ENCODE measurements at places on chromosomes 7 and 10. TPM values are rescaled to one million over a fixed set of nuclear protein-coding genes. Genes with fewer than 3 reads are reported as not detected.
A peak's percentile ranks its signal among the peaks of the same experiment; 100 is the strongest.

GRCh38 chr10:56142092-56142728 lies 218.8 kb downstream of the ZWINT start:
- H3K27me3 ChIP-seq, result no peaks in the 10 kb centered on the region
- H3K36me3 ChIP-seq, result no peaks in the 10 kb centered on the region
- no peaks in the 10 kb centered on the region for H3K4me1 ChIP-seq
- DNase-seq, result no peak

DNA sequence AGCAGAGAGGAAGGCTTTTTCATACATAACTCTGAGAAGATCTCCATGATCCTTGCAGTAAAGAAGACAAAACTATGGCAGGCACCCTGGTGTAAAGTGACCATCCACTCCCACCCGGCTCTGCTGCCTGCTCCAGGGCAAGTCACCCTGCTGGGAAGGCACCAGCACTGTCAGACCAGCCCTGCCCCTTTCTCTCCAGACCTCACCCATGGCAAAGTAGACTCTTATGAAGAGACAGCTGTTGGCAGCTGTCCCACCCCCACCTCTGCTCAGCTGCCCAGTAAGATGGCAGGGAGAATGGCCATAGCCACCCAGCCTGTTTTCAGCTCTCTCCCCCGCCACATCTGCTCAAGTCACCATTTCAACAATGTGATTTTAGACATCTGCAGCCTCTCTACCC lies 8.6 kb upstream of the ZMIZ2 start:
- no peaks in the 10 kb centered on the region for H3K27me3 ChIP-seq
- peaks cover 21% of the 10 kb centered on the region for H3K4me1 ChIP-seq
- no peaks in the 10 kb centered on the region for H3K36me3 ChIP-seq
- no peak overlapping the region for H3K27ac ChIP-seq
- DNase-seq, result no peak

- H3K4me3 ChIP-seq, result no peak overlapping the region
- no peak for DNase-seq
- no peaks in the 10 kb centered on the region for H3K4me1 ChIP-seq
- no peaks in the 10 kb centered on the region for H3K36me3 ChIP-seq
Measured at GRCh38 chr10:49783645-49784044, 21.5 kb upstream of the OGDHL start.

- no peaks in the 10 kb centered on the region for H3K27me3 ChIP-seq
- no peak for DNase-seq
- no peak overlapping the region for H3K4me3 ChIP-seq
- no peaks in the 10 kb centered on the region for H3K36me3 ChIP-seq
- H3K4me1 ChIP-seq, result no peaks in the 10 kb centered on the region
- H3K27ac ChIP-seq, result no peak overlapping the region
Measured at GRCh38 chr7:83832009-83832408, 183.1 kb upstream of the SEMA3E start.

GRCh38 chr10:81219758-81220157 lies 655.2 kb upstream of the NRG3 start:
- no peak overlapping the region for H3K27ac ChIP-seq
- H3K4me3 ChIP-seq, result no peak overlapping the region
- DNase-seq, result no peak
- H3K36me3 ChIP-seq, result no peaks in the 10 kb centered on the region
- H3K27me3 ChIP-seq, result no peaks in the 10 kb centered on the region

- no peak overlapping the region for H3K4me3 ChIP-seq
- H3K4me1 ChIP-seq, result peaks cover 21% of the 10 kb centered on the region
- H3K36me3 ChIP-seq, result no peaks in the 10 kb centered on the region
- H3K27ac ChIP-seq, result no peak overlapping the region
Measured at GRCh38 chr7:131627735-131628190, 71.3 kb upstream of the PODXL start.

DNA sequence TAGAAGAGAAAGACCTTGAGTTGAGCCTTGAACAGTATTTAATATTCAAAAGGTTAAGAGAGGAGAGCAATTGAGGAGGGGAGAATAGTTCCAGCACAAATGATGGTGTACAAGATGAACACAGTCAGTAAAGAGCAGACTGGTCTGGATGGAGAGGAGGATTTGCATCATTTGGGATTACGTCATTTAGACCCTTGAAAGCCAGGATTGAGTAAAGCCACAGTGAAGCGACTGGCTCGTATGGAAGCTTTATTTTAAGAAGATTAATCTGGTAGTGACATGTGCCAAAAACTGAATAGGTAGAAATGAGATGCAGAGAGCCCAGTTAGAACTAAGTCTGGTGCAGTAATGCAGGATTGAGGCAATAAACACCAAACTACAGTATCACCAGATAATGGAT lies 52.6 kb downstream of the TRUB1 start:
- no peaks in the 10 kb centered on the region for H3K4me1 ChIP-seq
- peaks cover 2% of the 10 kb centered on the region for H3K36me3 ChIP-seq
- H3K27ac ChIP-seq, result no peak overlapping the region
- no peak for DNase-seq

- DNase-seq, result no peak
- H3K27ac ChIP-seq, result no peak overlapping the region
- no peak overlapping the region for H3K4me3 ChIP-seq
- H3K27me3 ChIP-seq, result no peaks in the 10 kb centered on the region
Measured at GRCh38 chr10:71564194-71564820, 155.3 kb downstream of the C10orf105 start.

- H3K36me3 ChIP-seq, result no peaks in the 10 kb centered on the region
- H3K27ac ChIP-seq, result peak overlapping the region; percentile 68
- H3K27me3 ChIP-seq, result no peaks in the 10 kb centered on the region
- no peak overlapping the region for H3K4me3 ChIP-seq
Measured at GRCh38 chr10:71975871-71976725, 11.9 kb downstream of the CHST3 start.

DNA sequence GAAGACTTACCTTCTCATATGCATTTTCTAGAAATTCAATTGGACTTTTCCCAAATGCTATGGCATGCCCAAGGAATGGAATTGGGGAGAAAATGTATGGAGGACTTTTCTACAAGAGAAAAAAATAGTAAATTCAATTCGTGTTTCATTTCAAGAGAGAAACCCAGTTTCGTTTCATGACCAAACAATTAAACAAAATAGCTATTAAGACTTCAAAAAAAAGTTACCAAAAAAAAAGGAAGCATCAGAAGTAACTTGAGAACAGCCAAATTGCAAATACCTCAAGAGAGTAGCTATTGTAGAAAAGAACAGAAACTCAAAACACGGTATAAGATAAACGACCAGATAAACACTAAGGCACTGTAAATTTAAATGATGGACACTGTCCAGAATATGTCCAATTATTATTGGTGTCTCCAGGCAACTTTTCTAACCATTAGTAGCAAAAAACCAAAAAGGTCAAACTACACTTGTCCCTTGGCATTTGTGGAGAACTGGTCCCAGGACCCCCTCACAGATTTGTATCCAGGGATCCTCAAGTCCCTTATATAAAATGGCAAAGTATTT lies 2.4 kb downstream of the CYP51A1 start:
- H3K27ac ChIP-seq, result no peak overlapping the region
- no peaks in the 10 kb centered on the region for H3K4me1 ChIP-seq
- no peaks in the 10 kb centered on the region for H3K27me3 ChIP-seq
- no peaks in the 10 kb centered on the region for H3K36me3 ChIP-seq
- DNase-seq, result no peak
- peak overlapping the region; percentile 100 for H3K4me3 ChIP-seq

DNA sequence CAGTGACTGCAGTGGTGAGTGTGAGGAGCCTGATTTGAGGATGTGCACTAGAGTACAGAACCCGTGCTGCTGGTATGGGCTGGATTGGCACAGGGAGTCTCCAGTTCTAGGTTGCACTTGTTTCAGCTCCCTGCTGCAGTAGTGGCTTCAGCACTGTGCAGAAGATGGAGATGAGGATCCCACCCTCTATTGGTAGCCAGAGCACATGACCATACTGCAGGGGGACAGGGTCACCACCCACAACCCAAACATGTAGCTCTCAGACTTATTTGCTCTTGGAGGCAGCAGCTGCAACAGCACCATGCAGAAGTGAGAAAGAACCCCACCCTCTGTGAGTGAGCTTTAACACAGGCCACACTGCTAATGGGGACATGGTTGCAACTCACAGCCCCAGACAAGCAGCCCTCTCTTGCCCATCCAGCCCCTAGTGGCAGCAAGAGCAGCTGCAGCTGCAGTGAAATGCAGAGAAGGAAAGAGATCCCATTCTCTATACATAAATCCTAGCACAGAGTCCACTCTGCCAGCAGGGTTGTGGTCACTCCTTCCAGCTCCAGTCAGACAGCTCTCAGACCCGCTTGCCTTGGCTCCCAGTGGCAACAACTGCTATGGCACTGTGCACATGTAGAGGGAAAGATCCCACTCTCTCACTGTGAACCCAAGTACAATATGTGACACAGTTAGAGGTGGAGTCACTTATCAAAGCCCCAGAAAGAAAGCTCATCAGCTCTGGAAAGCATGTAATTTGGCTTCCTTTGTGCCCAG lies 51.4 kb upstream of the SCIN start:
- no peak for DNase-seq
- no peaks in the 10 kb centered on the region for H3K36me3 ChIP-seq
- no peak overlapping the region for H3K4me3 ChIP-seq
- H3K4me1 ChIP-seq, result no peaks in the 10 kb centered on the region
- H3K27me3 ChIP-seq, result no peaks in the 10 kb centered on the region

GRCh38 chr7:322111-322671 lies 32.2 kb downstream of the FOXL3 start:
- H3K4me3 ChIP-seq, result no peak overlapping the region
- no peak overlapping the region for H3K27ac ChIP-seq
- H3K4me1 ChIP-seq, result no peaks in the 10 kb centered on the region
- DNase-seq, result peak; percentile 68
- H3K27me3 ChIP-seq, result peaks cover 26% of the 10 kb centered on the region

- no peaks in the 10 kb centered on the region for H3K36me3 ChIP-seq
- no peaks in the 10 kb centered on the region for H3K27me3 ChIP-seq
- no peaks in the 10 kb centered on the region for H3K4me1 ChIP-seq
- H3K27ac ChIP-seq, result no peak overlapping the region
- no peak overlapping the region for H3K4me3 ChIP-seq
- no peak for DNase-seq
Measured at GRCh38 chr10:21020545-21020944, 123.4 kb upstream of the NEBL start.

DNA sequence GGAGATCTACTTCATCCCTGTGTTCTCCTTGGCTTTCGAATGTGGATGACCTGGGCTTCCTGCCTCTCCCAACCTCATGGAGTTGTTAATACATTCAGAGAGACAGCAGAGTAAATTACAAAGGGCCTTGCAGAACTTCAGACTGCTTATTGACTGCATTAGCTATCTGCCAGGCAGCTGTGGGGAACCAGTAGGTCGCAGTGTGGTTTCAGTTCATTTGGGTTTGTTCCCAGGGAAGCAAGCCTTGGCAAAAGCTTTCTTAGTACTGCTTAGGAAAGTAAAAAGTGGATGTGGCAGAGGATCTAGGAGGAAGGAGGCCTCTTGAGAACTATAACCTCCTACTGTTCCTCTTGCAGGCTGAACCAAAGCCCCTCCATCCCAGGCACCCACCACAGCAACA lies 9.2 kb downstream of the NPFFR1 start:
- no peaks in the 10 kb centered on the region for H3K27me3 ChIP-seq
- H3K4me1 ChIP-seq, result no peaks in the 10 kb centered on the region
- no peak overlapping the region for H3K4me3 ChIP-seq

The PDGFA gene
- 69.4 TPM for total RNA-seq

The ADGRA1 gene
- total RNA-seq, result 0.24 TPM

The NEUROD6 gene
- total RNA-seq, result not detected

The MAT1A gene
- total RNA-seq, result 0.38 TPM

The RARRES2 gene
- 162 TPM for total RNA-seq

The SMIM30 gene
- total RNA-seq, result 50.8 TPM

The BUD23 gene
- 44.6 TPM for total RNA-seq
